Endothelial cell (in vitro differentiated cells): ENCODE measurements at places on chromosomes 4 and X. TPM values are rescaled to one million over a fixed set of nuclear protein-coding genes. Genes with fewer than 3 reads are reported as not detected.
A peak's percentile ranks its signal among the peaks of the same experiment; 100 is the strongest.

Gene AASDH
- total RNA-seq = 9.6 TPM

Gene UGT2B17
- total RNA-seq = not detected

Gene IL3RA
- 0.97 TPM for total RNA-seq

Gene RPS6KA6
- 7.4 TPM for total RNA-seq

GRCh38 chrX:55056820-55057674 lies 17.8 kb upstream of the PAGE2B start:
- no peaks in the 10 kb centered on the region for H3K36me3 ChIP-seq
- H3K27ac ChIP-seq = peak overlapping the region; percentile 96
- H3K4me3 ChIP-seq = no peak overlapping the region
- no peak for DNase-seq
- peaks cover 16% of the 10 kb centered on the region for H3K4me1 ChIP-seq
- H3K27me3 ChIP-seq = no peaks in the 10 kb centered on the region

Gene ETNPPL
- not detected for total RNA-seq

DNA sequence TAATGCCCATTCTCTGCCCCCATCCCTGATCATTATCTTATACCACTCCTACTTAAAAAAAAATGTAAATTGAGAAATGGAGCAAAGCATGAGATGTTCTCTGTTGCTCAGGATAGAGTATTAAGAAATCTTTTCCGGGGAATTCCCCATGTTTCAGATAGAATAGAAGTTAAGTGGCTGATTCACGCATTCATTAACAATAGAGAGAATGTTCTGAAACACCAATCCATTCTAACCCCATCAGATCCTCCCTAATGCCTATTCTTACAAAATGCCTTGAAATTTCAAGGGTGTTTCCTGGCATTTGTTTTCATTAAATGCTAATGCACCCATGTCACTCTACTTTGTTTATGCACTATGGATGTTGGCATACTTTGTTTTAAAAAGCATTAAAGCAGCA lies 101.1 kb downstream of the AREG start:
- no peaks in the 10 kb centered on the region for H3K4me1 ChIP-seq
- H3K36me3 ChIP-seq = no peaks in the 10 kb centered on the region
- no peak for DNase-seq
- no peak overlapping the region for H3K27ac ChIP-seq

Gene QRFPR
- 2.4 TPM for total RNA-seq

DNA sequence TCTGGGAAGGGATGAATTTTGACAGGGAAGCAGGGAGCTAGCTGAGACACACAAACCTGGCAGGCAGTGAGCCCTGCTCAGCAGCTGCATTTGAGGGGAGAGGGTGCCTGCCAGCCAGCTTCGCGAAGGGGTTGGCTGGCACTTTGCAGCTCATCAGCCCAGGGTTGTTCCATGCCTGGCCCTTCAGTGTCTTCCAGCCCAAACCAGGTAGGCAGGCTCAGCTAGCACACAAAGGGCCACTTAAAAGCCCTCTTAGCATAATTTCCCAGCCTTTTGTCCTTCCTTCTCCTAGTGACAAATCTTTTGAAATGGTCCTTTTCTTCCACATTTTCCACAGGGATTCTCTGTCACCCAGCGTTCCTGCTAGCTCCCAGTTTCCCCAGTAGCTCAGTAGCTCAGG lies 4.3 kb upstream of the FRMPD3 start:
- DNase-seq = no peak
- no peak overlapping the region for H3K27ac ChIP-seq
- peaks cover 3% of the 10 kb centered on the region for H3K36me3 ChIP-seq
- H3K4me1 ChIP-seq = peaks cover 3% of the 10 kb centered on the region
- H3K4me3 ChIP-seq = no peak overlapping the region

Gene PNMA3
- 1.4 TPM for total RNA-seq

Gene GC
- 0.23 TPM for total RNA-seq

Gene IQSEC2
- 38.9 TPM for total RNA-seq

Gene SHROOM2
- total RNA-seq = 22.3 TPM

GRCh38 chr4:129335818-129336217 lies 239.9 kb downstream of the C4orf33 start:
- peaks cover 2% of the 10 kb centered on the region for H3K27me3 ChIP-seq
- no peak for DNase-seq
- peaks cover 16% of the 10 kb centered on the region for H3K4me1 ChIP-seq
- H3K27ac ChIP-seq = no peak overlapping the region
- no peak overlapping the region for H3K4me3 ChIP-seq

GRCh38 chrX:6498324-6498723 lies 36.6 kb downstream of the VCX3A start:
- no peak overlapping the region for H3K27ac ChIP-seq
- no peaks in the 10 kb centered on the region for H3K36me3 ChIP-seq
- peaks cover 2% of the 10 kb centered on the region for H3K27me3 ChIP-seq
- no peak for DNase-seq
- no peak overlapping the region for H3K4me3 ChIP-seq

- peaks cover 1% of the 10 kb centered on the region for H3K27me3 ChIP-seq
- H3K36me3 ChIP-seq = no peaks in the 10 kb centered on the region
- peaks cover 20% of the 10 kb centered on the region for H3K4me1 ChIP-seq
- peak overlapping the region; percentile 55 for H3K27ac ChIP-seq
- no peak for DNase-seq
- H3K4me3 ChIP-seq = no peak overlapping the region
These were observed 174.8 kb upstream of the KLF3 start for GRCh38 chr4:38489011-38489861.

- peaks cover 4% of the 10 kb centered on the region for H3K4me1 ChIP-seq
- H3K27me3 ChIP-seq = no peaks in the 10 kb centered on the region
- DNase-seq = no peak
These were observed 48.3 kb upstream of the CBR4 start for GRCh38 chr4:169058312-169058711.
